Fibroblast of gingiva (primary cell): ENCODE measurements at places on chromosomes 5 and 9.

GRCh38 chr5:115477581-115477980, 67.0 kb downstream of the FEM1C start:
- DNase-seq: no peak

DNA sequence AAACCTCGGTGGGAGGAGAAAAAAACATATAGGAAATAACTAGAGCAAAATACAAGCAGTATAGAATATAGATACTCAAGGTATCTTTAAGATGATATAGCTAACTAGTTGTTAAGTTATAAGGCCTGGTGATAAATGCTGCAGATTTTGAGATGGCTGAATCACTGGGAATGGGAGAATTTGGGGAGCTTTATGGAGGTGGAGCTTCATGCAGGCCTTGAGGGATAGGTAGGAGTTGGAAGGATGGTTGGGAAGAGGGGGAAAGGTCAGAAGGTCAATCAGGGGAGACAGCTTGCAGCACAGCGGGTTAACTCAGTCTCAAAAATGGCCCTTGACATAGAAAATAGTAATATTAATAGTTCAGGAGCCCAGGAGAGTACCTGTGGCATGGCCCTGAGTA, 34.8 kb downstream of the RAI14 start:
- no peak for DNase-seq

DNA sequence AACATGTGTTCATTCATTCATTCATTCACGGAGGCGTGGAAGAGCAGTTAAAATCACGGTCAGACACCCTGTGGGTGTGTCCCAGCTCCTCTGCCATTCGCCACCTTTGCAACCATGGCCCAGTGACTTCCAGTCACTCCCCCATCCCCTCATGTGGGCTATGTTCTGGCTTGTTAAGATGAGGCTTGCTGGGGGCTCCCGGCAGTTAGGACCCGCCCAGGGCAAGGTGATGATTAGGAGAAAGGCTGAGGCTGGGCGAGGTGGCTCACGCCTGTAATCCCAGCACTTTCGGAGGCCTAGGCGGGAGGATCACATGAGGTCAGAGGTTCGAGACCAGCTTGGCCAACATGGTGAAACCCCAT, 24.9 kb upstream of the PTGES start:
- no peak for DNase-seq

- DNase-seq: peak; percentile 77
These were observed 6.9 kb upstream of the RIC1 start for GRCh38 chr9:5622016-5622415.

DNA sequence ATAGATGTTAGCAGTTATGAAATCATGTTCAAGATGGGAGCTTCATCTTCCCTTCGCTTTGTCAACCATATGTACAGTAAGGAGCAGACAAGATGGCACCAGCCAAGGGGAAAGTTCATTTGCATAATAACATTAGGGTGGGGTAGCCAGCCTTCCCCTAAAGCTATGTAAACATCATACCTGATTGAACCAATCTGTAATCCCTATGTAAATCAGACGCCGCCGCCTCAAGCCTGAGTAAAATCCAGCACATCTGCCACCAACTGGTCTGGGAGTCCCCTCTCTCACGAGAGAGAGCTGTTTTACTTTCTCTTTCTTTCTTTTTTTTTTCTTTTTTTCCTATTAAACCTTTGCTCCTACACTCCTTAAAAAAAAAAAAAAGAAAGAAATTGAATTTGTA, 30.8 kb upstream of the REEP2 start:
- DNase-seq: no peak

GRCh38 chr5:76782444-76782843, 36.4 kb upstream of the F2RL1 start:
- DNase-seq: no peak

- DNase-seq: no peak
These were observed 55.0 kb downstream of the C9orf57 start for GRCh38 chr9:72005451-72005850.

DNA sequence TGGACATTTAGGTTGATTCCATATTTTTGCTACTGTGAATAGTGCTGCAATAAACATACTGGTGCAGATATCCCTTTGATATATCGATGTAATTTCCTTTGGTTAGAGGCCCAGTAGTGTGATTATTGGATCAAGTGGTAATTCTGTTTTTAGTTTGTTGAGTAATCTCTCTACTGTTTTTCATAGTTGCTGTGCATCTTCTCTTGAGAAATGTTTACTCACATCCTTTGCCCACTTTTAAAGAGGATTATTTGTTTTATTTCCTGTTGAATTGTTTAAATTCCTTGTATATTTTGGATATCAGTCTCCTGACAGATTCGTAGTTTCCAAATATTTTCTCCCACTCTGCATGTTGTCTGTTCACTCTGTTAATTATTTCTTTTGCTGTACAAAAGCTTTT, 352.6 kb upstream of the TARS1 start:
- peak; percentile 50 for DNase-seq

- DNase-seq: no peak
These were observed 757 bp upstream of the CCDC192 start for GRCh38 chr5:127702434-127702833.

GRCh38 chr5:173534031-173534430, 82.4 kb downstream of the BOD1 start:
- DNase-seq: no peak

- no peak for DNase-seq
These were observed 5.2 kb downstream of the VAV2 start for GRCh38 chr9:133986774-133987445.

DNA sequence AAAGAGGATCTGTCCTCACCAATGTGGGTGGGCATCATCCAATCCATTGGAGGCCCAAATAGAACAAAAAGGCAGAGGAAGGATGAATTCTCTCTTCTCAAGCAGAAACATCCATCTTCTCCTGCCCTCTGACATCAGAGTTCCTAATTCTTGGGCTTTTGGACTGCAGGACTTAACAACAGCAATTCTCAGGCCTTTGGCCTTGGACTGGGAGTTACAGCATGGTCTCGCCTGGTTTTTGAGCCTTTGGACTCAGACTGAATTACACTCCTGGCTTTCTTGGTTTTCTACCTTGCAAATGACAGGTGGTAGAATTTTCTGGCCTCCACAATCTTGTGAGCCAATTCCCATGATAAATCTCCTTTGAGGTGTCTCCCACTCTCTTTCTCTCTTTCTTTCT, 60.5 kb upstream of the CD180 start:
- DNase-seq: no peak
